ENCODE measurements at places on chromosomes 3 and 15.

DNA sequence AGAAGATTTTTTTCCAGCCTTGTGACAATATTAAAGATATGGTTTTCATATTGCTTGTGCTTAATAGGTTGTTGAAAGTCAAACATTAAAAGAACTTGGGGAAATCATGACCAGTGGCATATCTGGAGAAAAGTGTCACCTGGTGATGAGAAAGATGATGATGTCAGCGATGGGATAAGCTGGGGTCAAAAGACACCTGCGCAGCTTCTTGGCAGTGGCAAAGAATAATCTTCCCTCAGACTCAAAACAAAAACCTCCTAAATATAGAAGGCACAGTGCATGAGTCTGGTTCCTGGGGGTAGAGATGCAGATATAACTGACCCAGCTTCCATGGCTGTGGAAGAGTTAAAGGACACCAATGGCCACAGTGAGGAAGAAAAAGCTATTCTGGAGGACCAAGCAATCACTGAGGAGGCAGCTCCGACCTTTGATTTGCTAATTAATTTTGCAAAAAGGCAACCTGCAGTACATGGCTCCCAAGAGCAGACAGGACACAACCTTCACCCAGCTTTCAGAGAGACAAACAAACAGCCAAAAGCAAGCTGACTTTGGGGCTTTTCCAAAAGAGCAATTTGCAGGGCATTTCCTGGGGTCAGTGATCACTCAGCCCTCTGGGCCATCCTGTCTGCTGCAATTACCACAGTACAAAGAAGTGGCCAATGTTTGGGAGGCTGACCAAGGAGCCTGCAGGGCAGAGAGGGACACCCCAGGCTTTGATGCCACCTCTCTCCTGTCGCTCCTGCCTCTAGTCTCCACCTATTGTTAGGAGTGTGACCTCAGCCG, 17.6 kb upstream of the SEMA5B start:
- no peak for DNase-seq

GRCh38 chr3:80733522-80734176, 965.9 kb upstream of the ROBO1 start:
- DNase-seq = peak; percentile 92

- DNase-seq = no peak
Observed at GRCh38 chr3:142628801-142629200, 32.6 kb downstream of the PLS1 start.

GRCh38 chr15:86650094-86650493, 570.4 kb downstream of the AGBL1 start:
- peak; percentile 68 for DNase-seq

- DNase-seq = peak; percentile 78
Observed at GRCh38 chr3:100075851-100076730, 38.2 kb downstream of the FILIP1L start.

- no peak for DNase-seq
Observed at GRCh38 chr3:73668391-73668790, 43.6 kb upstream of the PDZRN3 start.

DNA sequence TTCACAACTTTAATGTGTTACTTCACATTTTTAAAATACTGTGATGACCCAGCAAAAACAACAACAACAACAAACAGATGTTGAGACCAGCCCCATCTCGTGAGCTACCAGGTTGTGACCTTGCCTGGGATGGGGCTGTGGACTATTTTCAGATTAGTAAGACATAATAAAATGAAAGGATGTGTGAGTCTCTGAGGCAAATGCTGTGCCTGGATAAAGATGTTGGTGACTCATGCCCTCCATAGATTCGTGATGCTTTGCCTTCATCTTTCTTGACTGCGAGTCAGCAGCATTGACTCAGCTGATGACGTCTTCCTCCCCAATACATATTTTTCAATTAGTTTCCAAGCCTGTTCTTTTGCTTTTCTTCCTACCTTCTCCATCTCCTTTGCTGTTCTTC, 453.0 kb upstream of the CFAP20DC start:
- no peak for DNase-seq

GRCh38 chr3:178203165-178203564, 333.1 kb upstream of the KCNMB2 start:
- DNase-seq = peak; percentile 27

DNA sequence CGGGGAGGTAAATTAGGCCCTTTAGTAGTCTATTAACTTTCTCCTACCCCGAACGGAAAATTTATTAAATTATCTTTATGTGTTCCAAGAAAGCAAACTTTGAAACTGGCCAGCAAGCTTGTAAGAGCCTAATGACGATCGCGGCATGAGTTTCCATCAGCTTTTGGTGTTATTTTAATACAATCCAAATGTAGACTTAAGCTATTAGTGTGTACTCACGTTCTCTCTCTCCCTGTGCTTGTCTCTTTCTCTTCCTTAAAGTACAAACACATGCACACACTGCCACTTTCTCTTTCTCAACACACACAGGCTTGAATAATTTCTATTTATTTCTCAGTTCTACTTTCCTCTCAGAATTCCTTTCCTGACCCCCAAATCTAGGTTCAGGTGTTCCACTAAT, 108.8 kb upstream of the MME start:
- peak; percentile 8 for DNase-seq

- DNase-seq = no peak
Observed at GRCh38 chr3:47028146-47028545, 48.7 kb downstream of the NBEAL2 start.

DNA sequence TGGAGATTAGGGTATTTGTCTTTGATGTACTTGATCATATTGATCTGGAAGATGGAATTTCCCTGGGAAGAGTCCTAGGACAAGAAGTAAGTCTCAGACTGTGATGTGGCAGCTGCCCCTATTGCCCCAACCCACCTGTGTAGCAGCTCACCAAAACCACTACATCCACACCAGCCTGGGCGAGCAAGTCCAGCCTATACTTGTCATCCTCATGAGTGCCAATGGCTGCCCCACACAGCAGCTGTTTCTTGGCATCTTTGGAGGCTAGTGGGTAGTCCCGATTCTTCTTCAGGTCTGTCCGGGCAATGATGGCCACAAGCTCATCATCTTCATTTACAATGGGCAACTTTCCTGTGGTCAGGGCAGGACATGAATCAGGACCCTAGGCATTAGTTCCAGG, 2.7 kb downstream of the IMPDH2 start:
- no peak for DNase-seq

DNA sequence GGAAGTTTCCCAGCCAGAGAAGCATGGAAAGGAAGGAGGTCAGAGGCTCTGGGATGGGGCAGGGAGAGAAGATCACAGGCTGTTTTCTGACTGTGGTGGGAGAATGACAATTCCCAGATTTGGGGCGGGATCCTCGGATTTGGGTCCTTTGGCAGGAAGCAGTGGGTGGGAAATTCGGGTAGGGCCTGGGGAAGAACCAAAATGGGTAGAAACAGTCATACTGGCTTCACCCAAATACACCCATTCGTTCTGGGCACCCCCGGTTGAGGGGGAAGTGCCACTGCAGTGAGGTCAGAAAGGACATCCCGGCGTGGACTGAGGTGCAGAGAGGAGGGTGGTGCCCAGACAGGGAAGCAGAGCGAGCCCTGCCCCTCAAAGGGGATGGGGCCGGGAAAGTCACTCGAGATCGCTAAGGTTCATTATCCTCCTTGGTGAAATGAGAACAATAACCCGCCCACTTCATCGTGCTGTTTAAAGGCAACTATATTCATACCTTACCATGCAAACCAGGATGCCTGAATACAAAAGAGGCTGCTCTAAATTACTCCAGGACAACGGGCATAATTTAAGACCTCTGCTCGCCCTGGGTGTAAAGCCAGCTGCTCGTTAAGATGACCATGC, 28.8 kb downstream of the TNK2 start:
- no peak for DNase-seq
